GM12878 (cell line): ENCODE measurements at places on chromosomes 4 and X. TPM values are rescaled to one million over a fixed set of nuclear protein-coding genes. Genes with fewer than 3 reads are reported as not detected.

The ABHD18 gene
- total RNA-seq = 10.4 and 11.1 TPM in 2 replicates

The METTL14 gene
- total RNA-seq = 34.9 and 40.2 TPM in 2 replicates

- H3K4me1 ChIP-seq = peaks cover 5% of the 10 kb centered on the region; the same call in 1 of the 2 replicates
- peaks cover 21% of the 10 kb centered on the region for H3K36me3 ChIP-seq
- no peak overlapping the region for H3K27ac ChIP-seq
- no peak for DNase-seq
These were observed 42.1 kb downstream of the RHOH start for GRCh38 chr4:40238700-40239548.

DNA sequence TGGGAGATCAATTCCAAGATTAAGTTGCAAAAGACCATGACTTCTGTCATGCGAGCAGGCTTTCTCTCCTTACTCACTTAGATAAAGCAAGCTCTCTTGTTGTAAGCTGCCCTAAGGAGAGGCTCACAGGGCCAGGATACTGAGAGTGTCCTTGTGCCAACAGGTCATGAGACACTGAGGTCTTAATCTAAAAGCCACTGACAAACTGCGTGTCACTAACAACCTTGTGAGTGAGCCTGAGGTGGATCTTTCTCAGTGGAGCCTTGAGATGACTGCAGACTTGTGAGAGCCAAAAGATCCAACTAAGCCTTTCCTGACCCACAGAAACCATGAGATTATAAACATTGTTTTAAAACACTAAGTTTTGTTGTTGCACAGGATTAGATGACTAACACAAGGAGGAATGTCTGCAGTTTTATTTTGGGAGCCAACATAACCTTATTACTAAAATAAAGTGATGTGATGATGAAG lies 170.5 kb downstream of the SLC39A8 start:
- no peaks in the 10 kb centered on the region for H3K27me3 ChIP-seq
- H3K4me1 ChIP-seq = no peaks in the 10 kb centered on the region
- H3K36me3 ChIP-seq = no peaks in the 10 kb centered on the region
- H3K27ac ChIP-seq = no peak overlapping the region
- no peak overlapping the region for H3K4me3 ChIP-seq
- no peak for DNase-seq
